ENCODE measurements at places on chromosomes 5 and 9.

DNA sequence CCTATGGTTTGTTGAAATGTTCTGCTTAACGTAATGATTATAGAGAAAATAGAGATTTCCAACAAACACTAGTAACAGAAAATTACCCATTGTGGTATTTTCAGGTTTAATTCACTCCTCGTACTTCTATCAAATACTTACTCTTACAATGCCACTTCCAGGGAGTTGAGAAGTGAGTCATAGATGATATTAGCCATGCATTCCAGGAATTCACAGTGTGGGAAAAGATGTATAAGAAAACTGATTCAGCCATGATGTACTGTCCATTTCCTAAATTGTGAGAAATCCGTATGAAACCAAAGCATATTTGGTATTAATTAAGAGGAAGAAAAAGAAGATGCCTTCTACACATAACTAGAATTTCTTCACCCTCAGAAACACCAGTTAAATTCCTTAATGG is 1854.6 kb upstream of the WWC1 start:
- no peak for DNase-seq

- DNase-seq = peak; percentile 93
These were observed at the start of gene RNF130 for GRCh38 chr5:180071531-180072255. TSS of gene RNF130 (minus strand) at chr5:180071759. CDS start at chr5:180071702, 57 bp downstream.

GRCh38 chr5:173833196-173833985 is 54.8 kb upstream of the CPEB4 start:
- DNase-seq = no peak

DNA sequence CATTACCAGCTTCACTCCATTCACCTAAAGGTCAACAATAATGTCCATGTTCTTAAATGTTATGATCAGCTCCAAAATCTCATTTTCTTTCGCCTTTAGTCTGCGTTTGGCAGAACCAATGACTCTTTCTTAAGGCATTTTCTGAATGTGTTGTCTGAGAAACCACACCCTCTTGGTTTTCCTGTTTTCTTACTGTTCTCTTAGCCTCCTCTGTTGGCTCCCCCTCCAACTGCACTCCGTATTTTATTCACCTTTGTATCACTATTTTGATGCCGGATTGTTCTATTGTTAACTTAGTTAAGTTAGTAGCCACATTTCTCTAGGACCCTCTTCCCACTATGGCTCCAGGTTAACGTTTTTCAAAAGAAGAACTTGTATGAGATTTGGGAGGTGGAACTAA is 185.6 kb downstream of the DMAC1 start:
- DNase-seq = no peak
